NCI-H1105 treated with DMSO at 0.1 percent for 48 hours (cell line): ENCODE measurements at places on chromosomes 16 and 17.

DNA sequence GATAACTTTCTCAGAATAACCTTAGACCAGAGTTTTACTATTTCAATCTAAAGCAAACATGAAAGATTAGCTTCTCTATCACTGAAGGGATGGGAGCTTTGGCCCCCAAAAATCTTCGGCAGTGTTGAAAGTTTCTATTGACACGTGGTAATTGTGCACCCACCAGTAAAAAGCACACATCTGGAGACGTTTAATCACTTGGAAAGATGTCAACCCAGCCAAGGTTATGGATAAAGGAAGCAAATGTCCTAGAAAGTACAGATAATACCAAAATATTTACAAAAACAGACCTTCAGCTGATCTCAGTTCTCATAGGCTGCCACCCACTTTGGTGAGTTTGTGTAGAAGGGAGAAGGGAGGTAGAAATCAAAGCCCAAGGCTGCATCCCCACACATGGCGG, 5.3 kb downstream of the MYCBPAP start:
- no peak for DNase-seq

GRCh38 chr17:40611840-40612474, 35.7 kb downstream of the SMARCE1 start:
- DNase-seq: no peak

DNA sequence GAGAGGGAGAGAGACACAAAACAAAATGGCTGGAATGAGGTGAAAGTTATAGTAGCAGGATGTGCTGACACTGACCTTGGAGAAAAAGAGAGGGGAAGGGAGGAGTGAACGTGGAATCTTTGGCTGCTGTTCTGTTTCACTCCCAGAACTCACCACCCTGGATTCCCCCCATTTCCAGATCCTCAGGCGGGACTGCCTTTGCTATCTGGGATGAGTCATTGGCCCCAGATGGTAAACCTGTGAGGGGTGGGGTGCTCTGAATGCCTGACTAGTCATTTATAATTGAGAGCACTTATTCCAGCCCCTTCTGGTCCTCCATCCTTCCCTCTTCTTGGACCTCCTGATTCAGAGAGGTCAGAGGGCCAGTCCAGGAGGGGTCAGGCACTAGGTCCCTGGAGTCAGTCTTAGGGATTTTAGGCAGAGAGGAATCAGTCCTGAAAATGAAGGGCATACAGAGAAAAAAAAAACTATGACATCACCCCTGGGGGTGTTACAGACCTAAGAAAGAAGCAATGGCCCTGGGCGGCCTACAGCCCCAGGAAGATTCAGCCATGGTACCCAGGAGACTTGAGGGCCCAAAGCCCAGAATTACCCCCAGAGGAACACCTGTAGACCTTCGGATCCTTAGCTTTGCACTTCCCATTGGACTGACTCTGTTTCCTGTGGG, 2.2 kb upstream of the ZG16 start:
- DNase-seq: no peak

DNA sequence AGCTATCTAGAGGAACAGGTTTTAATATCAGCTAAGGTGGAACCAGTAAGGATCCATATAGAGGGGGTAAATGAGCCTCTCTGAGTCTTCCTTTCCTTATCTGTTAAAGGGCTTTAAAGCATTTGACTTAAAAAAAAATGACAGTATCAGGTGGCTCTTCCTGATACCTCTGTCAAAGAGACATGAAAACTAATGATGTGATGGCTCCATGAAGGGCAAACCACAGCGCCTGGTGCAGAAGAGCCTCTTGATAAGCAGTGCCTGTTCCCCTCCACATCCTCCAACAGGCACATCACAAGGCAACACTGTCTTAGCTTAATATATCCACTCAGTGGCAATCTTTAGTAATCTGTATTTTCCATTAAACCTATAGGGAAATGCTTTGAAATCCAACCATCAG, 68.9 kb downstream of the USP31 start:
- no peak for DNase-seq
